Effector memory CD8-positive, alpha-beta T cell (primary cell): ENCODE measurements at places on chromosomes 4 and X.

DNA sequence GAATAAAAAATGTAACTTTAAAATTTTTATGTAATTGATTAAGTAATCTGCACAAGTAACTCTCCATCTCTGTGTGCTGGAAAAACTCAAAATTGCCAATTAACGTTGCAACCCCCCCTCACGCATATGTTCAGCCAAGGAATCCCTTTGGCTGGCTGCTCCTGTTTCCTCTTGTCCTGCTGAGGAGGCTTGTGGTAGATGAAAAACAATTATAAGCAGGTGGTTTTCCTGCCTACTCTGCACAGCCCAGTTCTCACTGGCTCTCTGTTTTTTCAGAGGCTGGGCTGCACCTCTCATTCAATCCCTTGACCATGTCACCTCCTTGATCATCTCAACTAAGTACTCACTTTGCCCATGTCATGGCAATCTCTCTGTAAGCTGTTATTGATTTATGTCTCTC, 1068.4 kb downstream of the ARAP2 start:
- no peaks in the 10 kb centered on the region for H3K36me3 ChIP-seq
- no peaks in the 10 kb centered on the region for H3K4me1 ChIP-seq
- H3K27me3 ChIP-seq = no peaks in the 10 kb centered on the region
- H3K27ac ChIP-seq = no peak overlapping the region
- no peak overlapping the region for H3K4me3 ChIP-seq

DNA sequence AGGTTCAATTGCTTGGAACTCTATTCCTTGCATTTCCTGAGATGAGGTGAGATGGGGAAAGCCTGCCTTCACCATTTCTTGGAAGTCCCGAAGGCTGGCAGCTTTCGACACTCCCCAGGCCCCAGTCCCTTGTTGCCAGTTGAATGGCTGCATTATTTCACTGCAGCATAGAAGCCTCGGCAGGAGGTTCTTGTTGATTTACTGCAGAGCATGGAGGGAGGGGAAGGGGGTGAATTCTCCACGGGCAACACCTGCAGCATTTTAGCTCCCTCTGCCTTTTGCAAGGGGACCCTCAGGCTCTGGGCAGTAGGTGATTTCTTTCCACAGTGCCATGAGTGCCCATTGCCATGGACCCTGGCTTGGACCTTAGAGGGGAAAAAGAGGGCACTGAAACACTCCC, 10.7 kb upstream of the BCLAF3 start:
- H3K4me1 ChIP-seq = no peaks in the 10 kb centered on the region
- no peaks in the 10 kb centered on the region for H3K36me3 ChIP-seq
- no peak overlapping the region for H3K27ac ChIP-seq
- H3K27me3 ChIP-seq = no peaks in the 10 kb centered on the region

- H3K27ac ChIP-seq = no peak overlapping the region
- H3K4me1 ChIP-seq = no peaks in the 10 kb centered on the region
- DNase-seq = no peak
Measured at GRCh38 chrX:10519761-10520160, 100.6 kb downstream of the MID1 start.

DNA sequence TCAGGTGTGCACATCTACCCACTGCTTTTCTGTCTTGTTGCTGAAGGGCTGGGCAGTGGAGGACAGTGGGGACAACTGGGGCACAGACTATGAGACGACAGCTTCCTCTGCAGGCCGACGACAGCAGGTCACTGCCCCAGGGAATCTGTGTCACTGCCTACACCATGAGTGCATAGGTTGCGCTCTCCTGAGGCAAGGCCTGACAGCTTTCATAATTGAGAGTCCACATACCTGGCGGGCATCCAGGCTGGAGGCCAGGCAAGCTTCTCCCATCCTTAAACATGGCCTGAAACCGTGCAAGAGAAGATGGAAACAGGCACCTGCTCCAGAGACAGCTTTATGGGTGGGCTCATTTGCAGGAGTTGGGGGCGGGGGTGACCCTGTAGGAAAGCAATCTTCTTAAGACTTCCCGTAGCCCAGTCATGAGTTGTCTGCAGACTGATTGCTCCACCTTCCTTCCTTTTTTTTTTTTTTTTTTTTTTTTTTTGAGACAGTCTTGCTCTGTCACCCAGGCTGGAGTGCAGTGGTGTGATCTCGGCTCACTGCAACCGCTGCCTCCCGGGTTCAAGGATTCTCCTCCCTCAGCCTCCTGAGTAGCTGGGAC, 2.9 kb downstream of the ANOS1 start:
- no peaks in the 10 kb centered on the region for H3K4me1 ChIP-seq
- no peak for DNase-seq
- H3K27me3 ChIP-seq = peaks cover 12% of the 10 kb centered on the region

DNA sequence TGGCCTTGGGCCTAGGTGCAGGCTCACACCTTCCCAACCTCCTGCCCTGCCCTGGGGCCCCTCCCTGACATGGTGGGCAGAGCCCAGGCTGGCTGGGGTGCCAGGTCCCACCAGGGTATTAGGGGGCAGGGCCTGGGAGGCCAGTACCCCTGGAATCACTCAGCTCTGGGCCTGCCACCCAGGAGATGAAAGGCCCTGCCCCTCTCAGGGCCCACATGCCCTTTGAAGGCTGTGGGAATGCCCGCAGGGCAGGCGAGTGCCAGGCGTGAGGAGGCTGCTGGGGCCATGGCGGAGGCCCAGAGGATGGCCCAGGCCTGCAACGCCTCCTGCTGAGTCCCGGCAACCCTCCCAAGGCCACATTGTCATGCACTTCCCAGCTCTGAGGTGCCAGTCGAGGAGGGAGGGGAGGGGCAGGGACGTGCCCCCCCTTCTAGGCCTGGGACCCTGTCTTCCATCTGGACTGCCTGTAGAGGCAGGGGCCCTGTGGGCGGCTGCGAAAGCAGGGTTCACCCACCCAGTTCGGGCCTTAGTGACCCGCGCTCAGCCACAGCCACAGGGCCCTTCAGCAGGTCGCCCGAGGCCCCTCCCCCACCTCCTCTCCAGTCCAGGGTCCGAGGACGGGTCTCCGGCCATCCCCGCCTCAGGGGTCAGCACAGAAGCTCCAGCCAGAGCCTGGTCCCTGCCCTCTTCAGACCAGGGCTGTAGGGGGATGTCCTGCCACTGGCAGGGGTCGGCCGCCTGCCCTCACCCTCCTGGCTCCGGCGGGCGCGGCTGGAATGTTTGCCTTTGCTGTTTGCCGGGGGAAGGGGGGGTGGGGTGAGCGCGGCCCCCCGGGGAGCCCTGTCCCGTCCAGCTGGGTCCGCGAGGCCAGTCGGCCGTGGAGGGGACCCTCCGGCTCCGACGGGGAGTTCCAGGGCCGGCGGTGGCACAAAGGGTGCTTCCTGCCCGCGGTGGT, 26.7 kb upstream of the FGFR3 start:
- DNase-seq = no peak
- H3K36me3 ChIP-seq = no peaks in the 10 kb centered on the region
- H3K4me3 ChIP-seq = no peak overlapping the region

DNA sequence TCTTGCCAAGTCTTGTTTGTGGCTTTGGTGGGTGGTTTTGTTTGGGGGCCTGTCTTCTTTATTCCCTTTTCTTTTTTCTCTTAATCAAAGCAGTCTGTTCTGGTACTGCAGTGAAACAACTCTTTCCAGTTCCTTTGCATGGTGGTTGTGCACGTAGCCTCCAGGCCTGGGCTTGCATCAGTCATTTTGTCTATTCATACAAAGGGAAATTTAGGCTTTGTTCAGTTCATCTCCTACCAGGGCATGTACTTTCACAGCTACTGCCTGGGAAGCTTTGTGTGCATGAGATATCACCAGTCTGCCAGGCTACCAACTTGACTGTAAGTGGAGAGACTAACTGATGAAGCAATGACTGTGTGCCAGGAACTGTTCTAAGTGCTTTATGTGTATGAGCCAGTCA, 8.5 kb downstream of the TRIM2 start:
- H3K27me3 ChIP-seq = peaks cover 6% of the 10 kb centered on the region
- DNase-seq = no peak
- H3K4me3 ChIP-seq = no peak overlapping the region
- no peaks in the 10 kb centered on the region for H3K36me3 ChIP-seq

GRCh38 chr4:36709991-36710390, 428.6 kb downstream of the DTHD1 start:
- no peaks in the 10 kb centered on the region for H3K27me3 ChIP-seq
- no peak overlapping the region for H3K27ac ChIP-seq
- H3K4me3 ChIP-seq = no peak overlapping the region
- H3K4me1 ChIP-seq = no peaks in the 10 kb centered on the region
- DNase-seq = no peak

- no peak overlapping the region for H3K27ac ChIP-seq
- H3K4me3 ChIP-seq = no peak overlapping the region
- peaks cover 25% of the 10 kb centered on the region for H3K27me3 ChIP-seq
- no peak for DNase-seq
- H3K4me1 ChIP-seq = no peaks in the 10 kb centered on the region
- no peaks in the 10 kb centered on the region for H3K36me3 ChIP-seq
Measured at GRCh38 chr4:612052-612748, 13.2 kb upstream of the PDE6B start.

DNA sequence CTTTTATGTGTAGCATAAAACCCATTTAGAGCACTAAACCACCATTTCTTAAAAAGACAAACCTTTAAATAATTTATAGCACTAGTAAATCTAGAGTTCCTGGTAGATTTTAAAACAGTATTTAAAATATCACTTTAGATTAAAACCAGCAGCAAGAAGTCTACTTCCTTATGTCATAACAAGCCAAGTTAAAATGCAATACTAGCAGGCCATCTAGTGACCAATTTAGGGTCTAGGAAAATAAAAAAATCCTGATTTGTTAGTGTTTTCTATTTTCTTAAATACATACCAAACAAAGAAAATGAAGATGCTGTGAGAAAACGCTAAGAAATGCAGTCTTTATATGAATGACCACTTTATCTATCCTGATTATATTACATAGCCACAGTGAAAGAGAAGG, 53.9 kb downstream of the PAPSS1 start:
- DNase-seq = no peak
- no peaks in the 10 kb centered on the region for H3K27me3 ChIP-seq
- peaks cover 4% of the 10 kb centered on the region for H3K36me3 ChIP-seq
- H3K27ac ChIP-seq = no peak overlapping the region

DNA sequence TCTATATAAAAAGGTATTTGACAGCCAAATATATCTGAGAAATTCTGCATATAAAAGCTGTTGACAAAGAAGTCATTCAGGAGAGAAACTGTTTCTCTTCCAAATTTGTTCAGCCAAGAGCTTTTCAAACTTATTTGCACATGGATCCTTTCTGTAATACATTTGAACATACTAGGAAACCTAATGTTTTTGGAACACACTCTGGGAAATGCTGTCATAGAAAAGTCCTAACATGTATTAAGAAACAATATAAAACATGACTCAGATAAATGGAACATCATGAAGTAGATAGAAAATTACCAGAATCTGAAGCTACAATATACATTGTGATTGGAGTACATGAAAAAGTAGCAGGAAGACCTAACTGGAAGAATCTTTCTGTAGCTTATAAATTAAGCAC, 781.5 kb upstream of the EPHA5 start:
- no peaks in the 10 kb centered on the region for H3K4me1 ChIP-seq
- H3K27me3 ChIP-seq = no peaks in the 10 kb centered on the region

DNA sequence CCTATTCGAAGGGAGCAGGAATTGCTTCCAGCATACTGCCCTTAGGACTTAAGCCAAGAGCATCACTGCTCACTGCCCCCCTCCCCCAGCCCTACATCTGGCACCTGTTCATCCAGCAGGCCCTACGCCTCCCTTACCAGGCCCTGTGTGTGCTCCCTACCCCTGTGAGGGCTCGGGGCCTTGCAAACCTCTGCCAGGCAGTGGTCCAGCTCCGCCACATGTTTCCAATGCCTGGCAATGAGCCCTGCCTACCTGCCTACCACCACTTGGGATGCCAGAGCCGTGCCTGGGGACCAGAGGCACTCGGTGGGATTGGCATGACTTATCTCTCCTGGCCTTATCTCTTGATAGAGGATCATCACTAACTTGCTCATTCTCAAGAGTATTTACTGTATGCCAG, 27.5 kb upstream of the MTM1 start:
- no peaks in the 10 kb centered on the region for H3K27me3 ChIP-seq
- no peak overlapping the region for H3K27ac ChIP-seq
- H3K36me3 ChIP-seq = peaks cover under 1% of the 10 kb centered on the region
- H3K4me3 ChIP-seq = no peak overlapping the region
- no peak for DNase-seq

GRCh38 chr4:1988327-1988724, 20.4 kb downstream of the NELFA start:
- no peak for DNase-seq
- H3K36me3 ChIP-seq = peaks cover 65% of the 10 kb centered on the region
- H3K4me3 ChIP-seq = no peak overlapping the region
- no peak overlapping the region for H3K27ac ChIP-seq
- no peaks in the 10 kb centered on the region for H3K27me3 ChIP-seq

GRCh38 chr4:165204462-165204830, 2.9 kb upstream of the KLHL2 start:
- peaks cover 4% of the 10 kb centered on the region for H3K36me3 ChIP-seq
- no peak for DNase-seq
- peaks cover 7% of the 10 kb centered on the region for H3K27me3 ChIP-seq
- H3K4me3 ChIP-seq = no peak overlapping the region
- peaks cover 26% of the 10 kb centered on the region for H3K4me1 ChIP-seq

DNA sequence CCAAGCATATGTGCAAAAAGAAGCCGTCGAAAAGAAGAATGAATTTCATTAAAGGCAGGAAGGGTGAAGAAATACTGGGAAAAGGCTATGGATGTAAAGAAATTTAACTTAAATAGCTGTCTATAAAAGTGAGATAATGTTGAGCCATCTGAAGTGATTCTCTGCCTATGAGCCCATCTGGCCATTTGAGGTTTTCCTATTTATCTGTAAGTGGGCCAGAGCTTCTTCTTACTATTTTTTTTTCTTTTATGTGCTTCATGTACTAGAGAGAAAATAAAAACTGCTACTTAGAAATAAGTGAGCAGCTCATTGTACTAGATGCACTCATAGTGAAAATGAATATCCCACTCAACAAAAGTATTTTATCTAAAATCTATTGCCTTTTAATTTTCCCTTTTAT, 725.7 kb downstream of the FSTL5 start:
- no peak overlapping the region for H3K27ac ChIP-seq
- H3K36me3 ChIP-seq = no peaks in the 10 kb centered on the region
- H3K27me3 ChIP-seq = no peaks in the 10 kb centered on the region
- no peaks in the 10 kb centered on the region for H3K4me1 ChIP-seq
- no peak overlapping the region for H3K4me3 ChIP-seq

GRCh38 chr4:6229095-6229494, 28.7 kb upstream of the JAKMIP1 start:
- H3K27me3 ChIP-seq = no peaks in the 10 kb centered on the region
- DNase-seq = no peak
- H3K4me3 ChIP-seq = no peak overlapping the region

GRCh38 chr4:87188048-87188447, 32.4 kb downstream of the KLHL8 start:
- DNase-seq = no peak
- H3K4me3 ChIP-seq = no peak overlapping the region
- H3K4me1 ChIP-seq = no peaks in the 10 kb centered on the region
- no peaks in the 10 kb centered on the region for H3K36me3 ChIP-seq

DNA sequence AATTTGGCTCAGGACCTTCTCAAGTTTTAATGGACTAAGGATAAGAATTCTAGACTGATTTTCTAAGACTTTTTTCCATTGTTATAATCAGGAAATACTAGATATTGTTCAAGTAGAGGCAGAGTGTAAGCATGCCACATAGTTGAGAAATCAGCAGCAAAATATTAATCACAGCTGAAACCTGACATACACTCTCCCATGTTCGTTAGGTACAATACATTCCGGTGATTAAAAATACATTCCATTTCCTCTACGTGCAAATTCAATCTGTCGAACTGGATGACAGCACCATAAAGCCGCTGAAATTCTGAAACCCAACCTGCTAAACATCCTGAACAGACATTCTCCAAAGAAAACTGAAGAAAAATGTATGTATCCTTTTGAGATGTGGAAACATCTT, 587.6 kb upstream of the DIPK2B start:
- H3K4me3 ChIP-seq = no peak overlapping the region
- no peaks in the 10 kb centered on the region for H3K36me3 ChIP-seq
- H3K4me1 ChIP-seq = no peaks in the 10 kb centered on the region
- H3K27ac ChIP-seq = no peak overlapping the region
